ENCODE measurements at places on chromosomes 1 and 21. TPM values are rescaled to one million over a fixed set of nuclear protein-coding genes. Genes with fewer than 3 reads are reported as not detected.

Gene GJA8
- not detected for total RNA-seq

- DNase-seq = peak; percentile 69
Measured at GRCh38 chr1:52142220-52143183, 613 bp downstream of the ZFYVE9 start.

Gene OR10X1
- 5.1 TPM for total RNA-seq

GRCh38 chr1:84083307-84083706, 60.8 kb upstream of the PRKACB start:
- no peak for DNase-seq

DNA sequence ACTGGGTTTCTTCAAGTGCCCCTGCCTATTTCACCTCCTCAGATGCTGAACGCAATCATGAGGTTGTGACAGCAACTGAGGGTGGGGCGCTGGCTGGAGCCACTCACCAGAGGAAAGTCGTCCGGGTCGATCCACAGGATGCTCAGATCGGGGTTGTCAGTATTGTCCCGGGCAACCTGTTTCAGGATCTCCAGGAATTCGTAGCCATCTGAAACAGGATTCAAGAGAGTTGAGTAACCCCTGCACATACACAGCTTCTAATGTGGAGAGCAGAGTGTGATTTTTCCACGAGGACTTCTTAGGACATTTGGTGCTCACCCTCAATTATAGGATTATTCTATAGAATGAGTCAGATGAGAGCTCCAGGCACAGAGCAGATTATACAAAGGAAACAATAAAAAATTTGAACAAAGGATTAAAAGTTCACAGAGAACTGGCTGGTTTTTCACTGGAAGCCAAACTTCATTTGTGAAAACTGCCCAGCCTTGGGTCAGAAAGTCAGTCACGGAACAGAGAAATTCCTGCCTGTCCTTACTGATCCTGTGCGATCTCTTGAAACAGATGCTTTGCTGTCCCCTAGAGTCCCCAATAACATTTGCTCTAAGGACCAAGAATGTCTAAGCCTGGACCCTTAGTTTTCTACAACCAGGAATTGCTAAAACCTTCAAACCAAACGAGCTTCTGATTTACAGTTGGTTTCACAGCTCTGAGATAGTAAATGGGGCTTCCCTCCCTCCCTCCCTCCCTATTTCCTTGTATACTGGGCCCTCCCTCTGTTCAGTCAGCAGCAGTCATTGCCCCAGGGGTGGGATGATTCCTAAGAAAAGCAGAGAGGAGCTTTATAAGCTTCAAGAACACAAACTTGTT, 63.2 kb downstream of the CASQ2 start:
- peak; percentile 68 for DNase-seq

GRCh38 chr1:184242507-184242943, 144.3 kb upstream of the C1orf21 start:
- DNase-seq = peak; percentile 41

Gene EBNA1BP2
- total RNA-seq = 28.4 TPM

DNA sequence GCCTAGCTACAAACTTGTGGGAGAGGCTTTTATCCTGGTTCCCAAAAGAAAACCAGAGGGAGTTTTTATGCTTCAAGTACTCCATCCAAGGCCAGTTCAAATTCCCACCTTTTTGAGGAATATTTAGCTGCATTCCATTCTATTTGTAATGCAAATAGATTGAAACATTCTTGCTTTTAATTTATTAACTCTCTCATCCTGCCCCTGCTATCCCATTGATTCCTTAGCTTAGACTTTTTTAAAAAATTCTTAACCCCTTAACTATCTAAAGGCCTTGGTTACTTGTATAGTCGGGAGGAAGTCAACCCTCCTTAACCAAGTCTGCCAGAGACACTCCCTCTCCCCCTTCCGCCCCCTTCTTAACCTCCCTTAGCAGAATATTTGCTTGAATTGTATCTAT, 2.5 kb upstream of the MOV10 start:
- DNase-seq = no peak

- peak; percentile 71 for DNase-seq
Measured at GRCh38 chr1:32246888-32247273, at the start of gene FAM167B. Gene FAM167B (plus strand): TSS chr1:32247222. CDS start chr1:32247422, 200 bp downstream.

DNA sequence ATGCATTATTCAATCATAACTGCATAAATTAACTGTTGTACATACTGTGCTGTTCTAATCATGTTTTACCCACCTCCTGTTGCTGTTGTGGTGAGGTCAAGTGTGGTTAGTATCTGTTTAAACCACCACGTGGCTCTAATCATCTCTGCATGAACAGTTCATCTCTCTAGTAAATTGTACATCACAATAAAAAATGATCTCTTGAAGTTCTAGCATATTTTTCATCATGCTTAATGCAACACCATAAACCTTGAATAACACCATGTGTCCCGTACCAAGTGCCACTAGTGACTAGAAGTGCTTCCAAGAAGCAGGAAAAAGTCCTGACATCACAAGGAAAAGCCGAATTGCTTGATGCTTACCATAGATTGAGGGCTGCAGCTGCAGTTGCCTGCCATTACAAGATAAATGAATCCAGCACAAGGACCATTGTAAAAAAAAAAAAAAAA, 51.7 kb downstream of the SNRPE start:
- DNase-seq = no peak

GRCh38 chr1:47309427-47309826, 4.5 kb downstream of the STIL start:
- DNase-seq = no peak

GRCh38 chr21:33847588-33848248, 67.9 kb downstream of the ATP5PO start:
- DNase-seq = no peak

DNA sequence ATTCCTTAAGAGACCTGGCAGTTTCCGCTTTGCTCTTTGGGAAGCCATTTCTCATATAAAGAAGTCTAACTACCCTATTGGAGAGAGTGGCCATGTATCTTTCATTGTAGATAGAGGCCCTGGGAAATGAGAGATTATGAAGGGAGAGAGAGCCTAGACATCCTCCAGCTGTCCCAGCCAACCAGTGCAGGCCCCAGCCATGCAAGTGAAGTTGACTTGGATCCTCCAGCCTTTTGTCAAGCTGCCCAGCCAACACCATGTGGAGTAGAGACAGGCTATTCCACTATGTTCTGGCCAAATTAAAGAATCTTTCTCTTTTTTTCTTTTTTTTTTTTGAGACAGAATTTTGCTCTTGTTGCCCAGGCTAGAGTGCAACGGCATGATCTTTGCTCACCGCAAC, 7.1 kb upstream of the ANP32E start:
- DNase-seq = no peak

Gene SPTA1
- total RNA-seq = 3.9 TPM

- peak; percentile 94 for DNase-seq
Measured at GRCh38 chr1:220991959-220992704, 112.9 kb downstream of the HLX start.

- no peak for DNase-seq
Measured at GRCh38 chr1:64492424-64492823, 22.5 kb downstream of the CACHD1 start.

Data from umbilical cord (tissue), 2 donors.